ENCODE measurements at places on chromosomes 7 and 10.

DNA sequence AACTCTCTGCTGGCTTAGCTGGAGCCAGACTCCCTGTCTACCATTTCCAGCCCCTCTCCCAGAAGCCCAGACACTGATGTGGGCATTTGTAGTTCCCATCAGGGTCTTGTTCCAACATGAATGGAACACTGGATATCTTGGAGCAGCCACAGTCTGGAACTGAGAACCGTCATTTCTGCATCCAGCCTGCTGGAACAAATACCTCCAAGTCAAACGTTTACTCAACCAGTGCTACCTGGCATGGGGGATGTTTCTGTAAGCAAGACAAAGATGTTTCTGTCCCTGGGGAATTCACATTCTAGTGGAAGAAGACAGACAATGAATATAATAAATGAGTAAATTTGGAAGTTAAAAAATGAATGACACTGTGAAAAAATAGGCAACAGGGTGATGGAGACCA, 70.8 kb upstream of the ZNF438 start:
- no peak for DNase-seq

DNA sequence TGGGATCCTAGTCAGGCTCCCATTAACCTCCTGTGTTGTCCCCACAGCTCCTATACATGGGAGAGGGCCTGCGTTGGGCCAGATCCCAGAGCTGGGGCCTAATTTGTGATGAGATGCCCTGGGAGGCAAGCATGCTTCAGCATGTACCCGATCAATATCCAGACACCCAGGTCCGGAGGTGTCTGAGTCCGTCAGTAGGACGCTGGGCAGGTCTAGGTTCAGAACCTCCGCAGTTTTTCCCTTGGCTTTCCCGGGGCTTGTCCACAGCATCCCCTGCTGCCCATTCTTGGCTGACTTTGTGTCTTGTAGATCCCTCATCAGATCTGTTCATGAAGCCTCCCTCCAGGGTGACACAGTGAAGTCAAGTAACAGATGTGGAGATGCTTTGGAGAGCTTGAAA, 32.7 kb upstream of the RBAK start:
- DNase-seq = no peak

- DNase-seq = no peak
Measured at GRCh38 chr10:73788864-73789658, 3.7 kb downstream of the ZSWIM8 start.

DNA sequence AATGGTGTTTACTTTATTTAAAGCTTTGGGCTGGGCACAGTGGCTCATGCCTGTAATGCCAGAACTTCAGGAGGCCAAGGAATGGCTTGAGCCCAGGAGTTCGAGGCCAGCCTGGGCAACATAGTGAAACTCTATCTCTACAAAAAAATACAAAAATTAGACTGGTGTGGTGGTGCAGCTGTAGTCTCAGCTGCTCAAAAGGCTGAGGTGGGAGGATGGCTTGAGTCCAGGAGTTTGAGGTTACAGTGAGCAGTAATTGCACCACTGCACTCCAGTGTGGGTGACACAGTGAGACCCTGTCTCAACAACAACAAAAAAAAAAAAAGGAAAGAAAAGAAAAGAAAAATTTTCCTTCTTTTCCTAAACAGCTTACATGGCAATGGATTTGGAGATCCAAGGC, 22.0 kb downstream of the SLC16A9 start:
- DNase-seq = no peak

- DNase-seq = no peak
Measured at GRCh38 chr10:43931308-43931930, 282.7 kb upstream of the ZNF32 start.

DNA sequence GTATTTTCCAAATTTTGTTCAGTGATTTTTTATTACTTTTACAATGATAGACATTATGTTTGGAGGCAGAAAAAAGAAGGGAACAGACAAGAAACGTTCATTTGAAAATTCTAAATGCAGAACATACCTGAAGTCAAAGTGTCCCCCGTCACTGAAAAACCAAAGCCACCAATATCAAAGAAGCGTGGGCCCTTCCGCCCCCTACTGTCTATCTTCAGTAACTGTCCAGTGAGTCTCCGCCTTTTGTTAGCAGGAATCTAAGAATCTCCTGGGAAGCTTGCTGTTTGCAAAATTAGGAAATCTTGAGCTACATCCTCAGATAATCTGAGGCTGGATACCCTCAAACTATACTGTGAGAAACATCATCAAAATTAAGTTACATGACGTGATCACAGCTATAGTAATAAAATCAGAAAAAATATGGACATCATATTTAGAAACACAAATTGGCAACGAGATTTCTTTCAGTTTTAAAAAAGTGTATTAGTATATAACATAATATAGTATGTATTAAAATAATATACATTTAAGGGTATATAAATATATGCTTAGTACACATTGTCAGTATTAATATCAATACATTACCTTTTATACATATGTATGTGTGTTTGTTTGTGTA, 169.3 kb upstream of the AKR1E2 start:
- peak; percentile 59 for DNase-seq

DNA sequence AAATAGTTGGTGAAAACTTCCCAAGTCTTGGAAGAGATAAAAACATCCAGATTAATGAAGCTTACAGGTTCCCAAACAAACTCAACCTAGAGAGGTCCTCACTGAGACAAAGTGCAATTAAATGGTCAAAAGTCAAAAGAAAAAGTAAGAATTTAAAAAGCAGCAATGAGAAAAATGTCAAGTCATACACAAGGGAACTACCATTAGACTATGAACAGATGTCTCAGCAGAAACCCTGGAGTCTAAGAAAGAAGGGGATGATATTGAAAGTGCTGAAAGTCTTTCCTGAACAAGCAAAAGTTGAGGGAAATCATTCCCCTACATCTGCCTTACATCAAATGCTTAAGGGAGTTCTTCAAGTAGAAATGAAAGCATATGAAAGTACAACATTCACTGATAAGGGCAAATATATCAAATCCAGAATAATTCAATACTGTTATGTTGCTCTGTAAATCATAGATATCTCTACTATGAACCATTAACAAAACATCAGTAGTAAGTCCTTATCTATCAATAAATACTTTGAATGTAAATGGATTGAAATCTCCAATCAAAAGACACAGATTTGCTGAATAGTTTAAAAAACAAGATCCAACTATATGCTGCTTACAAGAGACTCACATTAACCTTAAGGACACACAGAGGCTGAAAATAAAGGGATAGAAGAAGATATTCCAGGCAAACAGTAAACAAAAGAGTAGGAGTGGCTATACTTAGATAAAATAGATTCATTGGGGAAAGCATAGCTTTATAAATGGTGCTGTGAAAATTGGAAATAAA, 449.5 kb downstream of the PHTF2 start:
- no peak for DNase-seq

- peak; percentile 28 for DNase-seq
Measured at GRCh38 chr7:12389089-12389700, 14.5 kb downstream of the VWDE start.

GRCh38 chr7:50742401-50742800, 40.3 kb downstream of the GRB10 start:
- DNase-seq = no peak

DNA sequence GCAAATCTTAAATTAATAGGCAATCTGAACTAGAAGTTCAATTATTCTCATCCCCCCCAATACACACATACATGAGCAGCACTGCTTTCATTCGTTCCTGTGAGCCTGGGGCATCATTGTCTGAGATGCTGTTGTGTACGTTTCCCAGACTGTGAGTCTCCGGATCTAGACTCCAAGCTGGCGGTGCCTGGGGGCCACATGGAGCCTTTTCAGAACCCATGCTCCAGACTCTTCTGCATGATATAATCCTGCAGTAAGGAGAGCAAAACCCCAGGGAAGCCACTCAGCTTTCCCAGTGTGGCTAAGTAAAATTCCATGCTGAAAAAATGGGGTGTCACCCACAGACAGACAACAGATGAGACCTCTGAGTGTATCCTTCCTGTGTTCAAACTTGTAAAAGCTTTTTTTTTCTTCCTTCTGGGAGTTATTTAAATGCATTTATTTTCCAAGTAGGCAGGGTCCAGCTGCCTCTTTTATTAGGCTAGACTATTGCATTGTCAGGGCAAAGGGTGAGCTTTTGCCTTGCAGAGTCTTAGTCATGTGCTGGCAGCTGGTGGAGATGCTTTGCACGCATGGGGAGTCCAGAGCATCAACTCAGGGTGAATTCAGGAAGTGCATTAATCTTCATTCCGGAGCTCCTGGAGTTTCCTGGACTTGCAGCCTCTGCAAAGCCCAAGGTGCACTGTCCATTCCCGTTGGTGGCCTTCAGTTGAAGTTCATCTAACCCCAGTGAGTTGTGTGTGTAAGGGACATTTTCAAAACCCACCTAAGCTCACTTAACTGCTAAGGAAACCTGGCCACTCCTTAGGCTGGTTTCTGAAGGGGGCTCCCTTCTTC, 185.7 kb upstream of the ADO start:
- no peak for DNase-seq

- DNase-seq = no peak
Measured at GRCh38 chr7:16999541-17000267, 117.9 kb upstream of the AGR3 start.

- DNase-seq = peak; percentile 21
Measured at GRCh38 chr10:32207544-32207943, 139.4 kb downstream of the EPC1 start.

GRCh38 chr7:92279396-92280031, 33.7 kb downstream of the ANKIB1 start:
- DNase-seq = peak; percentile 37

GRCh38 chr7:117673839-117674238, 194.0 kb downstream of the CFTR start:
- no peak for DNase-seq

DNA sequence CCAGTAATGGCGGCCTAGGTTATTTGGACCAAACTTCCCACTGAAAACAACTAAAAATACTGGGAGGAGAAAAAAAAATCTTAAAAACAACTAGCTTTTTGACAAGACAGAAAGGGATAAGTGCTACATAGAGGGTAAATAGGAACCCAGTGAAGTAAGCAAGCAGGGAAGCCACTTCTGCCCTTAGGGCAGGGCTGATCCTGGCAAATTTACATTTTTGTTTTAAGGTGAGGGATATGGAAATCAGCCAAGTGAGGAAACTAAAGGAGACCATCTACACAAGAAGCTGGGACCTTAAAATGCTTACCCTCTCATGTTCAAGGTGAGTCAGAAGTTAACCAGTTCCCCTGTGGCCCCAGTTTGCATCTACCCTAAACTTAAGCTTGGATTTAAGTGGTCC, 46.5 kb upstream of the CYCS start:
- DNase-seq = no peak

DNA sequence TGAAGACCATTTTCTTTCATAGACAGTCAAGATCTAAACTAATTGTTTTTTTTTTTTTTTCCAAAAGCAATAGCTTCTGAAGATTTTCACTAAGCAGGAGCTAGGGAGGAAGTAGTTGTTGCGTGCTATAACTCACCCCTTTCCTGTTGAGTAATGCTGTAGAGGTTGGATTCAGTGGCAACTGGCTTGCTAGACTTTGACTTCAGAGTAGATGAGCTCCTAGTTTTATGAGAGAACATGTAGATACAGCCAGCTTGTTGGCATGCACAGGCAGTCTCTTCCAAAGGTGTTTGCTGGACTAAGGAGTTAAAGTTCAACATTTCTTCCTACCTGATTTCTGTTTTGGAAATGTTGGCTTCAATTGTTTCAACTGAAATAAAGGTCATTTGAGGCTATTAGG, 66.2 kb upstream of the MXI1 start:
- DNase-seq = no peak

- peak; percentile 6 for DNase-seq
Measured at GRCh38 chr7:130593033-130593432, 75.5 kb downstream of the COPG2 start.

- DNase-seq = no peak
Measured at GRCh38 chr10:53233749-53234148, 461.2 kb upstream of the MBL2 start.

DNA sequence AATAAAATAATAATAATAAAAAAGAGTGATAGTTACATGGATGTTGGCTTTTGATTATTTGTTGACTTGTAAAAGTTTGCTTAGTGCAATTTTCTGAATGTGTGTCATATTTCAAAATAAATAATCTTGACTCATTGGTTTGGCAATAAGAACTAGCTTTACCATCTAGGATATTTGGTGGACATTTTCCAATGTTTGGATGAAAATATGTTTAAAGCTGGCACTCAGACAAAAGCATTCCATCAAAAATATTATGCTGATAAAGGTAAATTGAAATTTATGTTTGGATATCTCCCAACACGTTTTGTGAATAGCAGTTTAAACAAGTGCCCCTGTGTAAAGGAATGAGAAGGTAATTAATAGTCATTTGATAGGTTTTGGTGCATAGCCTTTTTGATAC, 62.5 kb upstream of the KCNMA1 start:
- DNase-seq = no peak

DNA sequence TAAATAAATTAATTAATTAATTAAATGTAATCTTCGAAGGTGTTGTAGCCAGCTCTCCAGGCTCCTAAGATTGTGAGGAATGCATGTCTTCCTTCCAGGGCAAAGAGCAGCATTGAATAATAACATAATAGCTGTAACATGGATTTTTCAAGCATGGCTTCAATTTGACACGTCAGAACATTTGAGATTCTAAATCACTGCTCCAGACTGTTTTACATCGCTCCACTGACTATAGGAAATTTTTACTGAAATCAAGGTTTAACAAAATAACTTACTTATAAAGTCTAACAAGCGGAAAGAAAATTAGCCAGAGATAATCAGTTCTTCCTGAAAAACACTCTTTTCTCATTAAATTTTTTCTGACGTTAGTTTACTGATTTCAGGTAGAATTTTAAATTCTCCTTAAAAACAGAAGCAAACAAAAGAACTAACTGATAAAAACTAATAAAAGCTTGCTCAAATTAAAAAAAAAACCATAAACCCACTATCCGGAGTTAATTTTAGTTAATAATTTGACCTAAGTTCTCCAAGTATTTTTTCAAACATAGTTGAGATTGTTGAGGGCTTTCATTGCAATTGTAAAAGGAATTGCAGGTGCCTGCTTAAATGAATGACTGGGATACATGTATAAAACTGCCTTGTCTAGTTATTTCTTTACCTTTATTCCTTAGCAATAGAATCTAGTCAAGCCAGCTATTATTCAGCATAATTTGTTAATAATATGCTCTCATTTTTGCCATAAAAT, 51.2 kb upstream of the SGCE start:
- no peak for DNase-seq

DNA sequence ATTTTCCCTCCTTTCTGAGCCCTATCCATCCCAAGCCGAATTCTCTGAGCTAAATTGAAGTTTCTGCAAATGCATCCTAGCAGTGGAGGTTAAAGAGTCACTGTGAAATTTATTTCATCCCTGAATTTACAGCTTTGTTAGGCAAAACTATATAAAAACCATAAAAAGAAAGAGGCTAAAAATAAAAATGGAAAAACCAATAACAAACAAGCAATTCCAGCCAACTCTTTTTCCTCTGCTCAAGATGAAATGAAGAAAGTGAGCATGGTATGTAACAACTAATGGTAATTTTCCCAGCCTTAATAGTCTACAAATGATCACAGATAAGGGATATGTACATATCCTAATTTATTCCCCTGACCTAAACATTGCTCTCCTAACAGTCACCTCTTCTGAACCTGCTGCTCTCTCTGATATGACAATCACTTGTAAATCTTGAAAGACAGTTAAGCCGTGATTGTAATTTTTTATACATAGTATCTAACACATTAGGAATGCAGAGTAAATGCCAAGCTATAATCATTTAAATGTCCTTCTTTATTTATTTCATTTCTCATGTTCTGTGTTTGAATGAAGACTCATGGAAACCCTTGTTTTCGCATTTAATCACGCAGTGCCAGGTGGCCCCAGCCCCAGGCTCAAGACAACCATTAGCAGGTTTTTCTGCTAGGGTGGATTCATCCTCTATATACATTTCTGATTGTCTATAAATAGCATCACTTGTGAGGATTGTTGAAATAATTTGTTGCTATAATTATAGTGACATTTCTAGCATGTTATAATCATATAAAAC, 48.6 kb upstream of the NRP1 start:
- DNase-seq = no peak
